K562 (cell line): ENCODE measurements at places on chromosomes 11 and 22. TPM values are rescaled to one million over a fixed set of nuclear protein-coding genes. Genes with fewer than 3 reads are reported as not detected.

DNA sequence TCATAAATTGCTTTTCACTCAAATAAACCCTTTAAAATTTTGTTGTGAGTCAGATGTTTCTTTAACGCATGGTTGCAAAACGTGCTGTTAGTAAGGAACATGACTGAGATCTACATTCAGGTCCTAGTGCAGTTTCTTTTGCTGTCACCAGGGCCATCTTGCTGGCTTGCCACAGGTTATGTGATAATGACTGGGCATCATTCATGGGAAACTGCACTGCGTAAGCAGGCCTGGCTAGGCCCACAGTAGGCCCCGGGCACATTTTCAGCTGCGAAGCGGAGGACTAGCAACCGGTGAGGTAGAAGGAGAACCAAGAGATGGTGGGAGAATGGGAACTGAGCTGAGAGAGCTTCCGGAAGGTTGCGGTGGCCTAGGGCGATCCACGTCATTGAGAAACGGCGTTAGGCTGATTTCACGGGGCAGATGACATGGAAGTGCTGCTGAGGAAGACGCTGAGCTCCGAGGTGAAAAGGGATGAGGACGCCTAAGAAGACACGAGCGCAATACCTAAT lies 3.2 kb upstream of the KLHDC7B start:
- no peak for DNase-seq

DNA sequence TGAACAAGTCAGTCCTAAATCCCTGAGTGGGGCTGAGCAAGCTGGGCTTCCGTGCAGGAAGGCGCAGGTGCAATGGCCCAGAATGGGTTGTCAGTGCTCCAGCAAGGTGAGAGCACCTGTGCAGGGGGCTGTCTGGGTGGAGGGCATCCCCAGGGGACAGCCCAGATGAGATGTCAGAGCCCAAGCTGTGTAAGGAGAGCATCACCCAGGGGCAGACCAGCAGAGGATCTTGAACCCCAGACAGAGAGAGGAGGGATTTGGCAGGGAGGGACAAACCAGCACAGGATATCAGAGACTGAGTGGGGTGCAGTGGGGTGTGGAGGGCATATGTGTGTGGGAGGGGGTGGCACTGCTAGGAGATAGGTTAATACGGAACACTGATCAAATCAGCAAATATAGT lies 114.9 kb upstream of the TMEM45B start:
- DNase-seq, result peak; percentile 1

- DNase-seq, result no peak
Observed at GRCh38 chr22:44622679-44623078, 79.3 kb upstream of the PRR5 start.

GRCh38 chr11:129894278-129895125 lies 876 bp downstream of the NFRKB start:
- no peak for DNase-seq

- DNase-seq, result no peak
Observed at GRCh38 chr11:123034597-123034996, 27.3 kb downstream of the HSPA8 start.

DNA sequence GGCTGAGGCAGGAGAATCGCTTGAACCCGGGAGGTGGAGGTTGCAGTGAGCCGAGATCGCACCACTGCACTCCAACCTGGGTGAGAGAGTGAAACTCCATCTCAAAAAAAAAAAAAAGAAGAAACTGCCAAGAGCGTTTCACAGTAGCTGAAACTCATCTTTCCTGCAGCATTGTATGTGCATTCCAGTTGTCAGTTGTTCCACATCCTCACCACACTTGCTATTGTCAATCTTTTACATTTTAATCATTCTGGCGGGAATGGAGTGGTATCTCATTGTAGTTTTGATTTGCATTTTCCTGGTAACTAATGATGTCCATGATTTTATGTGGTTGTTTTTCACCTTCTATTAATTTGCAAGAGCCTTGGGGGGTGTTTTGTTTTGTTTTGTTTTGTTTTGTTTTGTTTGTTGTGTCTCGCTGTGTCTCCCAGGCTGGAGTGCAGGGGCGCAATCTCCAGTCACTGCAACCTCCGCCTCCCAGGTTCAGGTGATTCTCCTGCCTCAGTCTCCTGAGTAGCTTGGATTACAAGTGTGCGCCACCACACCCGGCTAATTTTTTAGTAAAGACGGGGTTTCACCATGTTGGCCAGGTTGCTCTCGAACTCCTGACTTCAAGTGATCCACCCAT lies 8.1 kb upstream of the GNB1L start:
- no peak for DNase-seq

DNA sequence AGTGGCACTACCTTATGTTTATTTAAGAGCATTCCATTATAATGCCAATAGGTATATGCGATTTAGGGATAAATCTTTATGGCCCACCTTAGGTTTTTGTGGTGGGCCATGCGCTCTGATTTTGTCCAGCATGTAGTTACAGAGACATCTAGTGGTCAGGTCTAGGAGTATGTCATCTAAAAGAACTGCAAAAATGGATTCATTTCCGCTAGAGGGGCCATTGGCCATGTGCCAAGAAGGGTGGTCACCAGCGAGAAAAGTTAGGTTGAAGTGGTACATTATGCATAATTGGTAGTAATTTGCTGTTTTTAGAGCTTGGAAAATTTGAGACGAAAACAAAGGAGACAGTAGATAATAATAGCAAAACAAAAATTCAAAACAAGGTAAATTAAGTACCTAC lies 27.7 kb downstream of the LRRC4C start:
- peak; percentile 7 for DNase-seq

DNA sequence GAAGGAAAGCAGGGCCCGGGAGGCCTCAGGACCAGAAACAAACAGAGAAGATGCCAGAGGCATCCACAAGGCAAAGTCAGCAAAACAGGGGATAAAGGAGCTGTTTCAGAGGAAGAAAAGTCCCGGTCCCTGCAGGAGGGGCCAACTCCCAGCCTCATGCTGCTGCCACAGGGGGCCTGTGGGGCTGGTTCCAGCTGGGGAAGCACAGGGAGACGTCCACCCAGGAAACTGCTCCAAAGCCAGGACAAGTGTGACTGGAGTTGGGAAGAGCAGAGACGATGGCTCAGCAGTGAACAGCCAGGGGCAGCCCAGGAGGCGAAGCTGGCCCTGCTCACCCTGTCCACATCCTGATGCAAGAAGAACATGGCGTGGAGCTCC lies 454.4 kb downstream of the BRD1 start:
- no peak for DNase-seq

GRCh38 chr11:44031549-44031948 lies 16.2 kb upstream of the ACCSL start:
- no peak for DNase-seq

DNA sequence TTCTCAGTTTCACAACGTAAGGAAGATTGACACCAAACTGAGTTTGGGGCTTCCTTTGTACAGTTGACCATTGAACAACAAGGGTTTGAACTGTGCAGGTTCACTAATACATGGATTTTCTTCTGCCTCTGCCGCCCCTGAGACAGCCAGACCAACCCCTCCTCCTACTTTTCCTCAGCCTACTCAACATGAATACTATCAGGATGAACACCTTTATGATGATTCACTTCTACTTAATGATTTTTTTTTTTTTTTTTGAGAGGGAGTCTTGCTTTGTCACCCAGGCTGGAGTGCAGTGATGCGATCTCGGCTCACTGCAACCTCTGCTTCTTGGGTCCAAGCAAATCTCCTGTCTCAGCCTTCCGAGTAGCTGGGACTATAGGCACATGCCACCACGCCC lies 14.6 kb downstream of the RBM4 start:
- DNase-seq, result peak; percentile 37

GRCh38 chr11:80838153-80838552 lies 1397.3 kb upstream of the TENM4 start:
- no peak for DNase-seq

DNA sequence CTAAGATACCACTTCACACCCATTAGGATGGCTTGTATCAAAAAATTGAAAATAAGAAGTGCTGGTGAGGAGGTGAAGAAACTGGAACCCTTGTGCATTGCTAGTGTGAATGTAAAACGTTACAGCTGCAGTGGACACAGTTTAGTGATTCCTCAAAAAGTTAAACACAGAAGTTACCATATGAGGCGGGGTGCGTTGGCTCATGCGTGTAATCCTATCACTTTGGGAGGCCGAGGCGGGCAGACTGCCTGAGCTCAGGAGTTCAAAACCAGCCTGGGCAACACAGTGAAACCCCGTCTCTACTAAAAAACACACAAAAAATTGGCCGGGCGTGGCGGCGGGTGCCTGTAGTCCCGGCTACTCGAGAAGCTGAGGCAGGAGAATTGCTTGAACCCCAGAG lies 43.5 kb downstream of the SGSM3 start:
- no peak for DNase-seq

DNA sequence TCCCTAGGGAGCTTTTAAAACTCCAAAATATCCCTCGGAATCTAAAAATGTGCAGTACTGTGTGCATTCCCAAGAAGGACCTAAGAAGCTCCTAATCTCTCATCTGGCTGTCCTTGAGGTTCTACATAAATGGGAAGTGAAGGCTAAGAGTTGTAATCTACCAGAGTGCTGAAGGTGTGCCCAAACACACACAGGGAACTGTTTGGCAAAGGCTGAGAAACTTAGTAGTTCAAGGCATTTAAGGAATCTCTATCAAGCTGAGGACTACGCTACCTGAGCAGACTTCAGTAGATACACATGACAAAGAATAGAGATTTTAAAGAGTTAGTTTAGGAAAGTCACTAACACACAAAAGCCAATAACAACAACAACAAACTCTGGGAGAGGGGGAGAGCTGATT lies 71.1 kb downstream of the TTC28 start:
- DNase-seq, result no peak

DNA sequence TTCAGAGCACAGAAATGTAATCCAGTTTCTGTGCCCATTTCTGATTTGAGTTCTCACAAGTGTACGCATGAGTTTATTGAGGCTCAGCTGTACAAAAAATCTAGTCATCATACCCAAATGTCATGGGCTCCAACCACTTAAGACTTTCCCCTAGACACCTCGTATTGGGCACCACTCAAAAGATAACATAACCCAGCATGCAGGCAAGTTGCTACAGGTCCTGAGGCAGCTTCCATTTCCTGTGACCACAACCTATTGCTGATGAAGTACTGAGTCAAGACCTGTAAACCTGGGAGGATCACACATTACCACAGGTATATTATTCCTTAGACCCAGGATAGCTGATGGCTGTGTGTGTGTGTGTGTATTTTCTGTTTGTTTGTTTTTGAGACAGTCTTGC lies 95.2 kb downstream of the MRTFA start:
- DNase-seq, result no peak

GRCh38 chr22:37167981-37168647 lies 18.4 kb upstream of the IL2RB start:
- DNase-seq, result no peak

GRCh38 chr22:45120440-45120839 lies 43.3 kb upstream of the NUP50 start:
- DNase-seq, result no peak

- no peak for DNase-seq
Observed at GRCh38 chr11:83768489-83768888, 482.3 kb upstream of the CCDC90B start.

PRDX5 gene
- 327 and 356 TPM in 2 replicates for polyA plus RNA-seq

AGBL2 gene
- 2.8 and 6.1 TPM in 2 replicates for polyA plus RNA-seq

CBX6 gene
- polyA plus RNA-seq, result 8.0 and 9.0 TPM in 2 replicates

CCDC82 gene
- 37.2 and 45.7 TPM in 2 replicates for polyA plus RNA-seq

NXPE4 gene
- polyA plus RNA-seq, result not detected in 2 replicates

NCAM1 gene
- polyA plus RNA-seq, result not detected in 2 replicates

OR5B21 gene
- polyA plus RNA-seq, result not detected in 2 replicates

GLYAT gene
- 0.47 TPM in 1 of 2 replicates, not detected in the other for polyA plus RNA-seq

AMOTL1 gene
- polyA plus RNA-seq, result 12.6 and 13.3 TPM in 2 replicates

VWCE gene
- 0.86 and 1.6 TPM in 2 replicates for polyA plus RNA-seq
